IPS DF 6.9 (cell line): ENCODE measurements at places on chromosomes 11 and 22.

- H3K27ac ChIP-seq, result no peak overlapping the region
- DNase-seq, result no peak
- H3K36me3 ChIP-seq, result no peaks in the 10 kb centered on the region
- no peak overlapping the region for H3K4me3 ChIP-seq
Observed at GRCh38 chr11:90500922-90501568, 278.2 kb upstream of the CHORDC1 start.

DNA sequence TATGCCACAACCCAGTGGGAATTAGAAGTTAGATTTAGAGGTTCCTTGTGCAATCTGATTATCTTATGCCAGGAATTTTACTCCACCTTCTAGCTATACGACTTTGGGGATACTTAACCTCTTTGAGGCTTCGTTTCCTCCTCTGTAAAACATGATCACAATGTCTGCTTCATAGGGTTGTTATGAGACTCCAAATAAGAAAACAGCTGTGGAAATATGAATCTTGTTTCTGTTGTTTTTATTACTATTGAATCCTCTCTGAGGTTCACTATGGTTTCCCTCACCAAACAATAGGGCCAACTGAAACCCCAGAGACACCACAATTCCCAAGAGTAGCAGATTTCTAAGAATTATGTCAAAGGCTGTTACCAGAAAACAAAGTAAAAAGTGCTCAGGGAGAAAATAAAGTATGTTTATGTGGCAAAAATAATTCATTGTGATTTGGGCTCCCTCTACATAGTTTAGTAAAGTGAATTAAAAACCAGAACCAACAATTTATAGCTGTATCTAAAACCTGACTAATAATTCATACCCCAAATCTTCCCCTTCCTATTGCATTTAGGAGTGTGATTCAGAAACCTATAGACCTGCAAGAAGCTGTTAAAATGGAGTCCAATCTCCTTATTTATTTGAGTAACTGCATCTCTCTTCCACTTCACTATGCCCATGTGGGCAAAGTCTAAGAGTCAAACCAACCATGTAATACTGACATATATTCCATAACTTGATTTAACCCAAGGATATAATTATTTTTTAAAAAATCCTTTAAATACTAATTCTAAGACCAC, 38.4 kb downstream of the AMBRA1 start:
- H3K27me3 ChIP-seq, result no peaks in the 10 kb centered on the region
- H3K4me1 ChIP-seq, result no peaks in the 10 kb centered on the region; the same call in 1 of the 2 replicates
- no peak overlapping the region for H3K27ac ChIP-seq
- H3K36me3 ChIP-seq, result no peaks in the 10 kb centered on the region
- DNase-seq, result no peak
- H3K4me3 ChIP-seq, result no peak overlapping the region

DNA sequence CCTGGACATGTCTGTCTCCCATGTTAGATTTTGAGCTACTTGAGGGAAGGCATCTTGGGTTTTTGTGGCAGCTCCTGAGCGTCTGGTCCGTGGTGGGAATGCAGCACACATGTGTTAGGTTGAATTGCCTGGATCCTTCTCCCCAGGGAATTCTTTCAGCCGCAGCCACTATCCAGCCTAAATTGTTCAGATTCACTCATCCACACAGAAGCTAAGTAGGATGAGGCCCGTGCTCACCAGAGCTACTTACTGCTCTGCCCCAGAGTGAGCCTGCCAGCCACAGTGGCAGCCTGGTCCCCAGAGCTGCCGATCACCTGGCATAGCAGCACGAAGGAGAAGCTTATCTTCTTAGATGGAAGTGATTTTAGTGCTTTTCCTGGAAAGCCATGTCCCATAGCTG, 34.4 kb upstream of the SORL1-AS1 start:
- no peak overlapping the region for H3K27ac ChIP-seq
- H3K4me3 ChIP-seq, result no peak overlapping the region
- peaks cover 4% of the 10 kb centered on the region for H3K4me1 ChIP-seq
- H3K36me3 ChIP-seq, result peaks cover 9% of the 10 kb centered on the region
- no peaks in the 10 kb centered on the region for H3K27me3 ChIP-seq

- H3K27ac ChIP-seq, result no peak overlapping the region
- no peak overlapping the region for H3K4me3 ChIP-seq
- no peaks in the 10 kb centered on the region for H3K36me3 ChIP-seq
- H3K27me3 ChIP-seq, result no peaks in the 10 kb centered on the region
Observed at GRCh38 chr22:30033901-30034300, 46.4 kb upstream of the HORMAD2 start.

DNA sequence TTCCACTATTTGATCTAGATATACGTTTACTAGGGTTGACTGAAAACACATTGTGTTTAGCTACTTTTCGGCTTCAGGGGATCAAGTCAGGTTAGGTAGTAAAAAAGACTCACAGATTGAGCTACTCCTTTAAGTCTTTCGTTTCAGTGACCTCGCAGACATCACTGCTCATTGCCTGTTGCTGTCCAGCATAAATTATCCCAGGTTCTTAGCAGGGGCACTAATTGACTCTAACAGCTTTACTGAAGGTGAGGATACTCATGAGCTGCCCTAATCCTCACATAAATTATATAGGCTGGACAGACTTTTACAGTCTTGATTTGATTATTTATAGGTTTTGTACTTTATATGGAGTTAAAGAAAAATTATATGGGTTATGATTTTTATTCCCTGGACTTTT, 3.7 kb downstream of the CARD18 start:
- H3K4me1 ChIP-seq, result no peaks in the 10 kb centered on the region
- no peaks in the 10 kb centered on the region for H3K27me3 ChIP-seq
- no peak overlapping the region for H3K4me3 ChIP-seq
- no peaks in the 10 kb centered on the region for H3K36me3 ChIP-seq
- no peak overlapping the region for H3K27ac ChIP-seq
- DNase-seq, result no peak

DNA sequence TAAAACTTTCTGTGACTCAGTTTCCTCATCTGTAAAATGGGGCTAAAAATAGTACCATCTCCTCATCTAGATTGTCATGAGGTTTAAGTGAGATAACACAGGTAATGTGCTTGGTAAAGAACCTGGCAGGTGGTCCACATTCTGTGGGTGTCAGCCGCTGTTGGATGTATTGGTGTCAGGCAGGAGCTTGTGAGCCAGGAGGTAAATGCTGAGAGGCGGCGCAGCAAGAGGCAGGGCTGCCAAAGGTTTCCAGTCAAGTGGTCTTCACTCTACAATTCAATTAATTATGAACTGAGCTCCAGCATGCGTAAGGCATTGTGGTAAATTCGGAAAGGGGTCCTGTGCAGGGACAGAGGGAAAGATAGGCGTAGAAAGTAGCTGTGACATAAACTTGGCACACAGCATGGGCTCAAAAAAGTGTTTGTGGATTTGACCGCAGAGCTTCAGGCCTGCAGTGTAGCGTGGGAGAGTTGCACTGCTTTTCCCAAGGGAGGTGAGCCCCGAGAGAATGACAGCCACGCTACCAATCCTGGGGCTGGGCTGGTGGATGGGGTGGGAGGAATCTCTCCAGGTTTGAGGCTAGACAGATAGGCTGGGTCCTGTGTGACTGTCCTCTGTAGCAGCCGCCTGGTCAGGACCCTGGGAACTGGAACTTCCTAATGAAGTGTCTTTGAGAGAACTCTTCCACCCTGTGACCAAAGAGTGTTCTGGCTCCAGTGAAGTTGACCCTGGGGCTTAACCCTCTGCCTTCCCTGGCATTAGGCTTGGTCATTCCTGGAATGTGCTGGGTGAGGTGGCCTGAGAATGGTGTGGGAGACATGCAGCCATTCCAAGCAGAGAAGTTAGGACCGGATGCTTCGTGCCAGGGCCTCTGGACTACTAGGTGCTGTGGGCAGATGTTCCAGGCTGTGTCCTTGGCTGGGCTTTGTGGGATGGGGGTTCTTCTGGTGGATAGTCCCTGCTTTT, 122.4 kb downstream of the FEZ1 start:
- peaks cover 16% of the 10 kb centered on the region for H3K4me1 ChIP-seq
- no peaks in the 10 kb centered on the region for H3K27me3 ChIP-seq
- H3K4me3 ChIP-seq, result no peak overlapping the region
- no peaks in the 10 kb centered on the region for H3K36me3 ChIP-seq
- H3K27ac ChIP-seq, result no peak overlapping the region
- DNase-seq, result no peak

- no peaks in the 10 kb centered on the region for H3K27me3 ChIP-seq
- peaks cover 22% of the 10 kb centered on the region for H3K4me1 ChIP-seq
- H3K4me3 ChIP-seq, result no peak overlapping the region
- no peak overlapping the region for H3K27ac ChIP-seq
- H3K36me3 ChIP-seq, result no peaks in the 10 kb centered on the region; the same call in 1 of the 2 replicates
- DNase-seq, result no peak
Observed at GRCh38 chr11:1553808-1554594, 18.1 kb downstream of the DUSP8 start.

DNA sequence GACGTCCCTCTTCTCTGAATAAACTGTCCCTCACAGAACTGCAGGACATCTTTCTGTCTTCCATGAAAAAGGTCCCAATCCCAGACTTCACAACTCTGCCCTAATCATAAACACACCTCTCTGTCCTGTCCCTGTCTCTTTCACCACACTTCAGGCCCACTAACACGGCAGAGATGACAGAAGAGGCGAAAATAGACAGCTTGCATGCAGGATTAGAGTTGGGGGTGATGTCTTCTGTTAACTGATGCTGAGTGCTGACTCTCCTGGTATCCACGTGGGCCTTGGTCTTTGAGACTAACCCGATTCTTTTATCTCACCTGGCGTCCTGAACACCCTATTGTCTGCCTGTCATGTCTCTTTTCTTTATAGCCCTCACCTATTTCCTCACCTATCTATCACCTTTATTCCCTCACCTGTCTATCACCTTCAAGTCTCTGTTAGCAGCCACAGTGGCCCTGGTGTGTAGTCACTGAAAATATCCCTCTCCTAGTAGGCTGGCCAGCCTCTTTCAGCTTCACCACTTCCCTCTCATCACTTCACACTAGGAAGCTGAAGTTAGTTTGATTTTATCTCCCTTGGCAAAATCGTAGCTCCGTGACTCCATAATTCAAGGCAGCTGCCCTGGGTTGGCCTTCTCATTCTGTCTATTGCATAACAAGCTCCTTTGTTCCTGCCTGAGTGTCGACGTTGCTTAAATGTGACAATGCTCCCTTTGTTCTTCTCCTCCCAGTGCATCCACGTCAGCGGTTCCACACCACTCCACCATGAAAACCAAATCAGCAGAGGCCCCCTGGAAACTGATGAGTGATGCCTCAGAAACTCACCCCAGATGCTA, 30.6 kb upstream of the DRD2 start:
- H3K36me3 ChIP-seq, result no peaks in the 10 kb centered on the region
- H3K27ac ChIP-seq, result no peak overlapping the region
- H3K4me1 ChIP-seq, result no peaks in the 10 kb centered on the region
- no peak for DNase-seq
- H3K4me3 ChIP-seq, result no peak overlapping the region

DNA sequence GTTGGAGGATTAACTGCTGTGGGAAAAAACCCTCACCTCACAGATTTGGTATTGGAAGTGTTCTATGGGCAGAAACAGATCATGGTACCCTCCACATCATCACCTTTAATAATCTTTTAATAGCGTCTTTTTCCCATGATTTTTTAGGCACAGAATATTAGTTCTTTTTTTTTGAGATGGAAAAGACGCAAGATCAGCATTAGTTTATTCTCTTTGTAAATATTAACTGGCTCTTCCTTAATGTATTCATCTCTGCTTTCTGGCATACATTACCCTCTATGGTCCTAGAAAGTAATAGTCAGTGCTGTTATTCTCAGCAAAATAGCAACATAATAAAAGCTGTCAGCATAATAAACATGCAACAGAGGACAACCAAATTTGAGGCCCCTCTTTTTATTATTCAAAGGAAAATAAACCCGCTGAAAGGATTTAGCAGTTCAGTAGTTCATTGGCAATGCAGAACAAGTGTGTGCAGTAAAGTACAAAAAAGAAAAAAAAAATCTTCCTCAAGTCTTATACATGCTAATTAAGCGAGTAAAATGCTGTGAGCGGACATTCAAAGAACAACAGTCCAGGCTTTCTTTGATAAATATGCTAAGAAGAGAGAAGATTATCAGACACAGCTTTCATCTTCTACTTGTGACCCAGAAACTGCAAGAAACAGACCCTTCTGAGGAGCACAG, 37.5 kb upstream of the DDI1 start:
- DNase-seq, result no peak
- H3K27ac ChIP-seq, result no peak overlapping the region
- H3K4me3 ChIP-seq, result no peak overlapping the region
- H3K27me3 ChIP-seq, result no peaks in the 10 kb centered on the region
- no peaks in the 10 kb centered on the region for H3K36me3 ChIP-seq

DNA sequence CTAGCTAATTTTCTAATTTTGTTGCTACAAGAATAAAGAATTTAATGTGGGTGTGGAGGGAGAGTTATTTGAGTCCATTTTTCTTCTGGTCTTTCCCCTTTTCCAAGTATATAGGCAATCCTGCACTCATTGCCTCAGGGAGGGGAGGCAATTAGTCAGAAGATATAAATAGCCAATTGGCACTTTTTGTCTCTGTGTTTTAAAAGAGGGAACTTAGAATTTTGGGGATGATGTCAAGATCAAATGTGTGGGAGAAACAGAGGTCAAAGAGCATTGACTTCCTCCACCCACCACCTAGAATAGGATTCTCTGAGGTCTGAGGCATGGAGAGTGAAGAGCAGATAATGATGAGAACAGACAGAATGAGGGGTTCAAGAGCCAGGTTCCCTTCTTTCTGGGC, 120.3 kb upstream of the ZC3H12C start:
- H3K4me3 ChIP-seq, result no peak overlapping the region
- 0 out of 2 replicates have a peak, but pooled peaks cover 2% of the 10 kb centered on the region for H3K4me1 ChIP-seq
- no peak for DNase-seq
- H3K36me3 ChIP-seq, result no peaks in the 10 kb centered on the region
- H3K27ac ChIP-seq, result no peak overlapping the region
- H3K27me3 ChIP-seq, result no peaks in the 10 kb centered on the region

DNA sequence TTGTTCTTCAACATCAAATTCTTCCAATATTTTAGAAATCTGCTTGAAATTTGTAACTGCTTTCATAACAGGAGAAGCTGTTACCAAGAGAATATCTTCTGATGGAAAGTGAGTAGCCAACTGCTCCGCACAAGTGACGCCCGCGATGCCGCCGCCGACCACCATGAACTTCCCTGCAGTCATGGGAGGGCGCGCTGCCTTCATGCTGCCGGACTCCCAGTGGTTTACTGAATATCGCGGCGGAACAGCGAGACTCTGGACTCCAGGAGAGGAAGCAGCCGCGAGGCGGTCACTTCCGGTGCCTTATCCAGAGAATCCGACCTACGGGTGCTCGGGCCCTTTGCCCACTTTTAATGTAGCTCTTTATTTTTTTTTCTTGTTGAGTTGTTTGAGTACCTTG, 190.6 kb downstream of the GUCY1A2 start:
- DNase-seq, result no peak
- H3K27me3 ChIP-seq, result no peaks in the 10 kb centered on the region
- H3K27ac ChIP-seq, result no peak overlapping the region
- no peaks in the 10 kb centered on the region for H3K4me1 ChIP-seq
- no peaks in the 10 kb centered on the region for H3K36me3 ChIP-seq

GRCh38 chr22:23356094-23356493, 175.8 kb downstream of the BCR start:
- H3K36me3 ChIP-seq, result no peaks in the 10 kb centered on the region
- DNase-seq, result no peak
- no peaks in the 10 kb centered on the region for H3K4me1 ChIP-seq
